Effector CD4-positive, alpha-beta T cell (primary cell): ENCODE measurements at places on chromosomes 7 and 10.
A peak's percentile ranks its signal among the peaks of the same experiment; 100 is the strongest.

- DNase-seq, result no peak
Observed at GRCh38 chr10:110395350-110396283, 90.9 kb upstream of the SMNDC1 start.

DNA sequence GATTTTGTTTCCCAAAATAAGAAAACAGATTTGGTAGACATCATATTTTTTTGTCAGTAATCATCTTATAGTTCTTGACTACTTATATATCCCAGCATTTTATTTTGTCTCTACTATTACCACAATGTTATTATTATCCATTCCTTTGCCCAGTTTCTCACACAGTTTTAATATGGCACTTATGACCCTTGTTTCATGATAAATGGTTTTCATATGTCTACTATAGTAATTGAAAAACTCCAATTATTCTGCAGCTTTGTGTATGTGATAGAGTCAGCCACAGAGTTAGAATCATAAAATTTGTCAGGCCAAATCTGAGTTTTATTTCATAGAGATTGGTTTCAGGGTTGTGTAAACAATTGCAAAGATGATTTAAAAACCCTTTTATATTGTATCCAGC, 203.9 kb downstream of the MALRD1 start:
- DNase-seq, result no peak

- no peak for DNase-seq
Observed at GRCh38 chr7:12289996-12290395, 78.9 kb downstream of the TMEM106B start.

DNA sequence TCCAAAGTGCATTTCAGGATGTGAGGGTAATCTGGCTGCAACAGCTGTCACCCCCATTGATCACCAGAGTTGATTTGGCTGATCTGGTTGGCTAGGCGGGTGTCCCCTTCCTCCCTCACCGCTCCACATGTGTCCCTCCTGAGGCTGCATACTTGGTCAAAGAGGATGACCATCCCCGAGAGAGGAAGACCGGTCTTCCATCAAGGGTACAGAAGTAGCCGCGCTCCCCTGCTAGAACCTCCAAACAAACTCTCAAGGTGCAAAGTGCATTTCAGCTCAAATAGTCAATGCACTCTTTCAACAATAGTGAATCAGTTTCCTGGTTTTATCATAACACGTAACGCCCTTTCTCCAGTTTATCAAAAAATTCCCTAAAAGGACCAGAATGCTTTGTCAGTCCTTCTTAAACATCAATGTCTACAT, 44.6 kb downstream of the CARD11 start:
- DNase-seq, result no peak

DNA sequence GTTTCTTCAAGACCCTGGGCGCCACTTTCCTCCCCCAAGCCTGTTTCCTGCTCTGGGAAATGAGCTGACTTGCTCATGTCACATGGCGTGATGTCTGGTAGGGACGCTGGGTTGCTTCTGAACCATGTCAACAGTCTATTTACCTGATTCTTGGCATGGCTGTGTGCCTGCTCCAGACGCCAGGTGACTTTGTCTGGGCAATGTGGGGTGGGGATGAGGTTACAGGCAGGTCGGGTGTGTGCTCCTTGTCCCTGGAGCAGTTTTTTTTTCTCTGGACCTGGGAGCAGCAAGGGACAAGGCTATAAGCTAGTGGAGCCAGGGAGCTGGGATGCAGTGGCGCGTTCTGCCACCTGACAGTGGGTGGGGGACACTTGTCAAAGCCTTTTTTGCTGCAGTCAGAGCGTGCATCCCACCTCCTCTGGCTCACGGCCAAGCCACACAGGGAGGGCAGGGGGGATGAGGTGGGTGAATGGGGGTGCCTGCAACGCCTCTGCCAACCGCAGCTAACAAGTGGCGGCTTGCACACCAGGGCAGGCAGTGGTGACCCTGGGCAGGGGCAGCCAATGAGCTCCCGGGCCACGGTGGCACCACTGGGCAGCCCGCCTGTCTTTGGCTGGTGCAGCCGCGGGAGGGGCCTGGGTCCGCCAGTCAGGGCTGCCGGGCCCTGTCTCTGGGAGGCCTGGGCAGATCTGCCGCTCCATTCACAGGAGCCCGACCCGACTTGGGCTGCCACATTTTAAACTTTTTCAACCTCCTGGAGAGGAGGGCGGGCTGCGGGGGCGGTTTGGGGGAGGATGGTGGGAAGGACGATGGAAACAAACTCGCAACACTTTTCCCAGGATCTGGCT, 22.9 kb downstream of the DNAJB12 start:
- peak; percentile 76 for DNase-seq

GRCh38 chr10:12194752-12195271, 879 bp downstream of the NUDT5 start:
- DNase-seq, result peak; percentile 13

DNA sequence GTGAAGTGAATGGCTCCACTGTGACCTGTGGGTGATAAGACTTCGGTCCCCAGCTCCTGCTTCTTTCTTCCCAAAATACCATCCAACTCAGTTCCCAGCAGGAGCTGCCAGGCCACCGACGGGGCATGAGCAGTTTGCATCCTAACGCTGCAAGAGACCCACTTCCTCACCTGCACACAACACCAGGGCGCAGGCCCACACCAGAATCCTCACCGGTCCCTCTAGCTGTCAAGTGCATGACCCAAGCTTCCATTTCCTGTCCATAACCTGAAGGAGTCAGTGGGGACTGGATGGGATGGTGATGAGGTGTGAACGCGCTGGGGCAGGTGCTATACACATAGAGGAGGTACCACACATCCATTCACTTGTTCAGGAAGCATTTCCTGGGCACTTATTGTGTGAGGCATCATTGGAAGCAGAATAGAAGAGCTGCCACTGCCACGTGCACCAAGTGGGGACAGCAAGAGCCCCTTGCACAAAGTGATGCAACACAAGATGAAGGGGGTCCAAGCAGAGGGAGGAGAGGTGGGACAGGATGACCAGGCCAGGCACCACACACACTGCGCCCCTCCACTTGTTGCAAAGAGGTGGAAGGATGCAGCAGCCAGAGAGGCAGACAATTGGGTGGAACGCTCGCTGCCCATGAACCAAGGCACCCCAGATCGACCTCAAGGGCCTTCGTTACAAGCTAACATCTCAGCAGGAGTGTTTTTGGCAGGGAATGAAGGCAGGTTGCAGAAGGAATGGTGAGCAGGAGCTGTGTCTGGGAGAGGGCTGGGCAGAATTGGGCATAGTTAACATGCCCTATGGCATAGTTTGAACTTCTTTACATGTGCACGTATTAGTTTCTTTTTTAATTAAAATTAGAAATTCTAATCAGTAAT, 605.8 kb upstream of the MGMT start:
- DNase-seq, result no peak

- no peak for DNase-seq
Observed at GRCh38 chr10:48468130-48468790, 136.6 kb downstream of the ARHGAP22 start.

DNA sequence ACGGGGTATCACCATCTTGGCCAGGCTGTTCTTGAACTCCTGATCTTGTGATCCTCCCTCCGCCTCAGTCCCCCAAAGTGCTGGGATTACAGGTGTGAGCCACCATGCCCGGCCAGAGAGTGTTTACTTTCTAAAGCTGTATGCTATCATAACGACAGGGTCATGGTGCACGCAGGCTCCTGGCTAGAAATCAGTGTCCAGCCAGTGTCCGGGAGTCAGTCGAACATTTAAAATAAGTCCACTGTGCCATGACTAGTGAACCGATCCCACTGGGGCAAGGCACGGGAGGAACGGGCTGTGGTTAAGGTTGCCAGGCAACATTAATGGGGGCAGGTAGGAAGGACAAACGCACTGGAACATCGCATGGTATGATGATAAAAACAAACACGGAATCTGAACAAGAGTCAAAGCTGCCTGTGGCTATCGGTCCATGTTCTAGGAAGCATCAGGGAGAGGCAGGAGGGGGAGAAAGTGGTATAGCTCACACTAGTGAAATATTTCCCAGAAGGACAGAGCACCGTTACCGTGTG, 89.0 kb upstream of the SEPHS1 start:
- no peak for DNase-seq

GRCh38 chr7:128174386-128174785, 66.7 kb upstream of the LEP start:
- no peak for DNase-seq

GRCh38 chr7:107029061-107029763, 15.3 kb upstream of the PRKAR2B start:
- no peak for DNase-seq

DNA sequence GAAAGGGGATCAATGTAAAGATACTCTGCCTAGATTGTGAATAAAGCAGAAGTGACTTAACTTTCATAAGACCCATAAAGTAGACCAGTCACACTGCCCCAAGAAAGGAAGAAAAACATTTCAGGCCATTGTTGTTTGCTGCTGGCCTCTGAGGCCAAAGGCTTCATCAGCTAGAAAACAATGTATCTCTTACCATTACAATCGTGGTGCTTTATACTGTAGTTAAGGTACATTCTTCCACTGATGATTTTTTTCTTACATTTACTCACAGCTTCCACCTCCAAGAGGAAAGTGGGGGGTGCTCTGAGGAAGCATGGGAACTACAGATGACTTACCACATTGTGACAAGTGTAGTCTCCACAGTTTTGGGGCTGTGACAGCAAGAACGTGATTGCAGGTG, 68.6 kb downstream of the NRG3 start:
- DNase-seq, result no peak

DNA sequence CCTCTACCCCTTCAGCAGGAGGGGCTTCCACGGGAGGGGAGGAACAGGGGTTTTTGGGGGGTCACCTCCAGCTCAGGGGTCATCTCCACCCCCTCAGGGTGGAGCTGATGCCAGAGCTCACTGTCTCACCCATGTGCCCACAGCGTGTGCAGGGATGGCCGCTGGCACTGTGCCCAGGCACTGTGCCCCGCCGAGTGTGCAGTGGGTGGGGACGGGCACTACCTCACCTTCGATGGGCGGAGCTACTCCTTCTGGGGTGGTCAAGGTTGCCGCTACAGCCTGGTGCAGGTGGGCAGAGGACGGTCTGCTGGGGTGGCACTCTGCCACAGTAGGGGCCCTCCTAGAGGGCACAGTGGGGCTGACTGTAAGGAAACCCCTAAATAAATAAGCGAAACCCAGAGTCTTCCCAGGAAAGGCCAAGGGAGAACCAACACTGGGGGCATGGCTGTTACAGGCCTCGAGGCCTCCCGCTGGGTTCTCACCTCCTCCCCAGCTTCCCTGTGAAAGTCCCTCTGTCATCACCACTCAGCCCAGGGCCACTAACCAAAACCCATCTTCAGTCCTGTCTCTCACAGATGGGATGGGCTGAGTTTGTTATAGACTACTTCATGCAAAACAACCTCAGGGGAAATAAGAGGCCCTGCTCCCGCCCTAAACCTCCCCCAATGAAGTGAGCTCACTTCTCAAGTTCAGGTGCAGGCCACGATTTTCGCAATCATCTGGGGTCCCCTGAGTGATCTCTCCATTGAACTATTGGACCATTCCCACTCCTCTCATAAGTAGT, 7.4 kb upstream of the ZNF467 start:
- DNase-seq, result no peak

GRCh38 chr7:136359333-136359903, 382.3 kb upstream of the MTPN start:
- no peak for DNase-seq

- DNase-seq, result no peak
Observed at GRCh38 chr7:155104913-155105312, 34.8 kb downstream of the HTR5A start.

DNA sequence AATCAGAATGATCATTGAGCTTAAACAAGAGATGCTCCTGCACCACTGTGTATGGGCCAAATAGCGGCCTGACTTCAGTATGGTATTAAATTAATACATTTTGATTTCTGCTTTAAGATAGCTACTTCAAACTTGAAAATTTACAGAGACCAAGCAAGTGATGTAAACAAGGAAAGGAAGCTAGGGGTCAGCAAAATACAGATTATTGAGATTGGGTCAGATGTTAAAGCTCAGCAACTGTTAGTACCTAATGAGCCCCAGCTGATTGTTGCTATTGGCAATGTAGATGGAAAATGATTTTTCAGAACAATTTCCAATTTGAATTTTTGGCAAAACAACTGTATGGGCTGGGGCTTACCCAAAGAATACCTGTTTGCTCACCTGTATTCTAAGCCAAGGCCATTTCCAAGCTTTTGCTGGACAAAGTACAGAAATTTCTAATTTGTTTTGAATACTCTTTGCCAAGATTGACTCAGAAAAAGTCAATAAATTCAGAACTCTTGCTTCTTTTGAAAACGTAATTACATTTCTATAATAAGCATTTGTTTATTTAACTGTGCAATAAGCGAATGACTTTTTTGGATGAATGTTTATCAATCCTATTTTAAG, 23.0 kb upstream of the DLD start:
- DNase-seq, result no peak

GRCh38 chr7:138081868-138082267, 5.6 kb downstream of the AKR1D1 start:
- no peak for DNase-seq

DNA sequence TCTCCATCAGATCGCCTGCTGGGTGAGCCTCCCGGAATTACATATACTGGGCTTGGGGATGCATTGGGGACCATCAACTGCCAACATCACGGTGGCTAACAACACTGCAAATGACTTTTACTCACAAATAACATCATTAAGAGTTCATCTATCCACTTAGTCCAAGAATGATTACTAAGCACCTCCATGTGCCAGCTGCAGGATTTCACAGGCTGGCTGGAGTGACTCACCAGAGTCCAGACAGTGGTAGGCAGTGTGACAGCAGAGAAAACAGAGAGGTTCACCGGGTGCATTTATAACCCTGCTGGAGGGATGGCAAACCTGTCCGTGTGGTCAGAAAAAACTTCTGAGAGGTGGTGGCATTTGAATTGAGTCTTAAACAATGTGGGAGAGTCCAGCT, 3.2 kb upstream of the IGFBP3 start:
- DNase-seq, result no peak

- peak; percentile 14 for DNase-seq
Observed at GRCh38 chr7:76047305-76047810, 442 bp downstream of the STYXL1 start.

GRCh38 chr7:2405601-2406345, 2.4 kb downstream of the CHST12 start:
- DNase-seq, result peak; percentile 20

- DNase-seq, result no peak
Observed at GRCh38 chr7:76077435-76077834, 29.5 kb downstream of the MDH2 start.

GRCh38 chr10:86443069-86443468, 76.5 kb upstream of the GRID1 start:
- no peak for DNase-seq

- no peak for DNase-seq
Observed at GRCh38 chr7:30434140-30434799, 44.3 kb downstream of the NOD1 start.

GRCh38 chr7:77753173-77753572, 45.1 kb downstream of the TMEM60 start:
- no peak for DNase-seq

- no peak for DNase-seq
Observed at GRCh38 chr7:84228526-84228925, 33.9 kb upstream of the SEMA3A start.
